ENCODE measurements at places on chromosomes 6 and 20. TPM values are rescaled to one million over a fixed set of nuclear protein-coding genes. Genes with fewer than 3 reads are reported as not detected.

- DNase-seq, result no peak
Observed at GRCh38 chr6:22361576-22361975, 64.7 kb upstream of the PRL start.

The GPSM3 gene
- 1.3 TPM for total RNA-seq

DNA sequence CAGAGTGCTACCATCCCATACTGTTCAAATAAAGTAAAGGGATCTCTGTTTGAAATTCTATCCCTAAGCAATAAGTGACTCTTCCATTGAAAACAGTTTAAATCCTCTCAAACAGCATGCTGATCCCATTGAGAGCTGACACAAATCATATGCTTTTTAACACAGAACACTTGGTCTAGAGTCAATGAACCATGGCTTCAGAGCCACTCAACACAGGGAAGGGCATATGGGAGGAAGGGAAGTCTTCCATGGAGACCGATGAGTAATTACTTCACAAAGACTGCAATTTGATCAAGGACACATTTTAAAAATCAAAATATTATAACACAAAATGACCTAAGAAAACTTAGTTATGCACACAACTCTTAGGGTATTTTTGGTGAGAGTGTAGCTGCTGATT, 1073.0 kb upstream of the MAP3K7 start:
- DNase-seq, result no peak

GRCh38 chr20:3788685-3789155, 2.2 kb upstream of the CENPB start:
- no peak for DNase-seq

- DNase-seq, result no peak
Observed at GRCh38 chr20:46572790-46573189, 22.3 kb upstream of the OCSTAMP start.

DNA sequence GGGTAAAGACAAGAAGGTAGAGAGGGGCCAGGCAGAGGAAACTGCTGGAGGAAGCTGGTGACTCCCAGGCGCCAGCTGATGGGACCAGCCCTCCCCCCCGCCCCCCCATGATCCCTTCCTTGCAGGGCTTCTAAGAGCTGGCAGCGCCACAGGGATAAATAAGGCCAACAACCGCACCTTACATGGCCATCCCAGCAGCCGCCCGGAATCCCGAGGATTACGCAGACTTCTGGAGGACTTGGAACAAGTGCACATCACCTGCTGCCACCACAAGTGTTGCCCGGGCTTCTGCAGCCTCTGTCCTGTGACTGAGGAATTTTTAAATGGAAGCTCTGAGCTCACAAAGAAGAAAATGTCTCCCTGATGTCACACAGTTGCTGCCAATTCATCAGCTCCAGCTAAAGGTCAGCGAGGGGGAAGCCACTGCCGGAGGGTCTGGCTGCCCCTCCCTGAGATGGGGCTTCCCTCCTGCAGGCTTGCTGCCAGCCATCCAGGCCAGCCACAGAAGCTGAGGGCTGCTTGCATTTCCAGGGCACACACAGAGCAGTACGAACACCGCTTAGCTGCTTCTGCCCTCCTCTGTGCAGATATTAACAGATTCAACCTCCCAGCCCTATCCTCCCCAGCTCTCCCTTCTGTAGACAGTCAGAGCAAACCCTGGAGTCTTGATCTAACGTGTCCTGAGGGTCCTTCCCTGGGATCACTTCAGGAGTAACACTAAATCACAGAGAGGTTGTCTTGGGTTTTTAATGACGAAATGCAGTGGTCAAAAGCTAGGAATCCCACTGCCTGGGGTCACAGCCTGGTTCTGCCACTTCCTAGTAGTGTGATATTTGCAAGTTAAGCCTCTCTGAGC, 38.6 kb upstream of the PIM1 start:
- DNase-seq, result peak; percentile 66

The PHACTR3 gene
- total RNA-seq, result not detected

The SAMD5 gene
- total RNA-seq, result 4.0 TPM

DNA sequence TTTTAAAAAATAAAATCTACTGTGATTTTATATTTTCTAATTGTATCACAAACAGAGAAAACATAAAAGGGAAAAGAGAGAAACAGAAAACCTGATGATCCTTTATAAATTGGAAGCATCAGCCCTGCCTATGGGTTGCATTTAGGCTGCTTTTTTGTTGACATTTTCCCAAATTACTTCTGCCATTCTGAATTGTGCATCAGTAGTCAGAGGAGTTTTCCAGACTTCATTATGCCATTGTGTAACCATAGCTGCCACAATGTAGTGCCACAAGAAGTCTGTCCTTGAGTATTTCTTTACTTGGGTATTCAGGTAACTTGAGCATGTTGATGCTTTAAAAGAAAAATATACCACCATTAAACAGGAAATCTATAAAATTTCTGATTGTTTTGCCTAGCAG, 130.3 kb downstream of the HACE1 start:
- DNase-seq, result no peak

- DNase-seq, result no peak
Observed at GRCh38 chr6:52115891-52116604, 28.6 kb upstream of the PKHD1 start.

DNA sequence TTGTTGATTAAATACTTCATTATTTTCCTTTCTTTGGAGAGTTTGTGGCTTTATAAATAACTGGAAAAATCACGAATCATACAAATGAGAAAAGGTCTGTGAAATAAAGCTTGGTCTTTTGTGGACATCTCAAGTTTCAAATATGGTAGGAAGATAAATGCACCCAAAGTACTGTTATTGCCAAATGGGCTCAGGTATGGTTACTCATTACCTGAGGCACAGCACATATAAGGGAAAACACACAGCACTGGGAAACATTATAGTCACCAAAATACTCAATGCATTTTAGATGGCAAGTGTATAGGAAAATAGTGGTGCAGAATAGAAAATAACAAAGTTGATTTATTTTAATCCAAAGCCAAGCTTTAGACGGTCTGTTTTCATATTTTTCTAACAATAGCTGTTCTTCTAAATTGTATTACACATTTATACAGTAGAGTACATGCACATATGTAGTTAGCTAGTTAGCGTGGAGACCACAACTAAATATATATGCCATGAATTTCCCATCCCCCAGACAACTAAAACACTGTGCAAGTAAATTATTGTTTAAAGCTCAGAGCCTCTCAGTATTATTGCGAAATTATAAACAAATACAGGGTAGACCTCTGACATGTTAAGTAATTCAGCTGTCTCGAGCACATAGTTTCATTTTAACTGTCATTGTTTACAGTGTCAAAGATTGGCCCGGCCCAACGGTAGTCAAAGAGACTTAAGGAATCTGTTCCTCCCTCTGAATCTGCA, 336.0 kb downstream of the SYNE1 start:
- peak; percentile 84 for DNase-seq

GRCh38 chr20:15439551-15439950, 1102.1 kb upstream of the FLRT3 start:
- no peak for DNase-seq

The PPP1R3G gene
- 3.3 TPM for total RNA-seq

DNA sequence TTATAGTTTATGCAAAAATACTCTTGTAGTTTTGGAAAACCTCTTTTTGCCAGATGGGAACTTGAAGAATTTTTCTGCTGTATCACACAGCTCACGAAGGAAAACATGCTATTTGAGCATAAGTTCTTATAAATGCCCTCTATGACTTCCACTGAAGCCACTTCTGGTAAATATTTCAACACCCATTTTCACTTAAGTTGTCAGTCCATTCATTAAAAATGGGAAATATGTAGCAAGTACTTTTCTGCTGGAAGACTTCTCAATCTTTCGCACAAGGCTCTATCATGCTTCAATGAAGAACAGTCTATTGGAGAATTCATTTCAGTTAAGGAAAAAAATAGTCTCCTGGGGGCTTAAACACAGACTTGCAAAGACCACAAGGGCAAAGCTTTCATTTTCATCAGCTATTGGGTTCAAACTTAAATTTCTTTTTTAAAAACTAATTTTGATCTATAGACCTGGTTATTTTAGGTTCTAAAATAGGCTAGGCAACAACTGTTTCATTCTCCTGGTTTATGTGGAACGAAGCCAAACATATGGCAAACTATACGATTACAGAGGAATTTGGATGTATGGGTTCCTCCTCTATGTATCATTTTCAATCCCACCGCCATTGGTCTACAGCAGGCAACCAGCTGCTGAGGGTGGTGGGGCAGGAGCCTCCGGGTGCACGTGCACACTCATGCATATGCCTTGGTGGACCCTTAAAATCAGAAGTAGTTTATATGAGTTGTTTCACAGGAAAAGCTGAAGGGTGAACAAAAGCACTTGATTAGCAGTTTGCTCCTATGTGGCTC, 38.7 kb downstream of the LAMA4 start:
- DNase-seq, result no peak

DNA sequence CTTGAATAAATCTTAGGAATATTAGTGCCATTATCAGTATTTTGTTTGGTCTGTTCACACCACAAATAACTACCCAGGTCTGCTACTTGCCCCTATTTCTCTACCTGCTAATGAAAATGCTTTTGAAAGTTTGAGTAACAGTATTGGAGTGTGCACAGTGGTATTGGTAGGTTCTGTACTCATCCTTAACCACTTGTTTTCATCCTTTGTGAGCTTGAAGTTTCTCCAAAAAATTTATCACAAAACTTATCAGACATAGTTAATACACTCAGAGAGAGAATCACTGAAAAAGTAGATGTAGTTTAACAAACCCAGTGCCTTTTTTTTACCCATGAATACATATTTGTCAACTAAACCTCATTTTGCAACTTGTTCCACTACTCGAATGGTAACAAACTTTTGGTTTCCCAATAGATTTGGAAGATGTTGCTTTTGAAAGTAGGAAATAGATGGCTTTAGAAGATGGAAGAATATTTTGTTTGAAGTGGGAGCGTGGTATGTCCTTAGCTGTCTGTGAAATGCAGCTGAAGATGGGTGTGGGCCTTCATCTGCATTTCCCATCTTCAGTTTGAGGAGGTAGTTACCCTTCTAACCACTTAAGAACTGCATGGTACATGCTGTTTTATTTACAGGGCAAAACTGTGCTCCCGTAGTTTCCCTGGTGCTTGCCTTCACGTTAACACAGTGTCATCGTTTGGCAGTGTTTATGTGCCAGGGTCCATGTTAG, 9.0 kb downstream of the PTPN1 start:
- no peak for DNase-seq

The VNN1 gene
- not detected for total RNA-seq

GRCh38 chr20:33217052-33217451, at the start of gene BPIFA3:
BPIFA3 (plus strand) TSS chr20:33217352; CDS start chr20:33217537, 185 bp downstream.
- DNase-seq, result no peak

The CLIC5 gene
- not detected for total RNA-seq

DNA sequence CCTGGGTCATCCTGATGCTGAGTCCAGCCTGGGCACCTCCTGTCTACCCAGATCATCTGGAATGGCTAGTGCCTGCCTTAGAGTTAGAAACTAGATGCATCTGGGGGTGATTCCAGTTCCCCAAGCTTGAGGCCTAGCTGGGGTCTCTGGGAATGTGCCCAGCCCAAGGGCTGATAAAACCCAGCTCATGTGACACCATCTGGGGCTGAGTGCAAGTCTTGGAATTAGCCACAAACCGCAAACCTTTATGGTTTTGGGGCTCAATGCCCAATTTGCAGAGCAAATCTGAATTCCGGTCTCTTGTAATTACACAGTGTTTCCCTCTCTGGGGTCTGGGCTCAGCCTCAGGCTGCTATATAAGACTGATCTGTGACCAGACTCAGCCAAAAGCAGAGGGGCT, at the start of gene BPIFB4:
BPIFB4 (plus strand) TSS at position 385 of the 400 bp plus-strand sequence. CDS start 1,884 bp downstream, outside the sequence.
- peak; percentile 2 for DNase-seq

DNA sequence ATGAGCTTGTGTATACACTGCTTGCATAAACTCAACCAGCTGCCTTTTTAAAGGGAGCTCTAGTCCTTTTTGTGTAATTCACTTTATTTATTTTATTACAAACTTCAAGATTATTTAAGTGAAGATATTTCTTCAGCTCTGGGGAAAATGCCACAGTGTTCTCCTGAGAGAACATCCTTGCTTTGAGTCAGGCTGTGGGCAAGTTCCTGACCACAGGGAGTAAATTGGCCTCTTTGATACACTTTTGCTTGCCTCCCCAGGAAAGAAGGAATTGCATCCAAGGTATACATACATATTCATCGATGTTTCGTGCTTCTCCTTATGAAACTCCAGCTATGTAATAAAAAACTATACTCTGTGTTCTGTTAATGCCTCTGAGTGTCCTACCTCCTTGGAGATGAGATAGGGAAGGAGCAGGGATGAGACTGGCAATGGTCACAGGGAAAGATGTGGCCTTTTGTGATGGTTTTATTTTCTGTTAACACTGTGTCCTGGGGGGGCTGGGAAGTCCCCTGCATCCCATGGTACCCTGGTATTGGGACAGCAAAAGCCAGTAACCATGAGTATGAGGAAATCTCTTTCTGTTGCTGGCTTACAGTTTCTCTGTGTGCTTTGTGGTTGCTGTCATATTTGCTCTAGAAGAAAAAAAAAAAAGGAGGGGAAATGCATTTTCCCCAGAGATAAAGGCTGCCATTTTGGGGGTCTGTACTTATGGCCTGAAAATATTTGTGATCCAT, 15.3 kb downstream of the TNFAIP3 start:
- peak; percentile 42 for DNase-seq

The ABHD16B gene
- total RNA-seq, result not detected

The PKHD1 gene
- not detected for total RNA-seq

DNA sequence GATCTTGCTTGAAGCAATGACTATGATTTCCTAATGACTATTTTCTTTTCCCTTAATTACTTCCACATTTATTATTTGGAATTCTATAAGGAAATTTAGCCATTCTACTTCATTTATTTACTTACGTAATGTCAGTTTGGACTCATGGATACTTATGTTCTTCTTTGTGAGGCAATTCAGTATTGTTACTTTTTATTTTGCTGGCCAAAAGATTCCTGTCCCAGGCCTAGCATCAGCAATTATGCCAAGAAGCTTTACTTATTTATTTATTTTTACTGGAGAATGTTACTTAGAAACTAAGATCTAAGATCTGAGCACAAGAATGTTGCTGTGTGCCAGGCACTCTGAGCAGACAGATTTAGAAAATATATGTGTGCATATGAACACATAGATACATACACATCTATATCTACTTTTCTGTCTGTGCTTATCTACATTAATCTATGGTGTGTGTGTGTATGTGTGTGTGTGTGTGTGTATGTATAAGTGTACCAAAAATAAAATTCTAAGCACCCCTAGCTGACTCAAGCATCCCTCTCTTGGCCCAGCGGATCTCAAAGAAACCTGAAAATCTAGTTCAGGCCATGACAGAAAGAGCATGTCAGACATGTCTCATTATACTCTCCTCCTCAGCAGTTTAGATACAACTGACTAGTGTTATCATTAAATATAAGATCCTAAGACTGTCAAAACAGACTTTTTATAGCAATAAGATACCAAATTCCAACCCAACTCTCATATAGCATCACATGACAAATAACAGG, 640.0 kb upstream of the GJE1 start:
- no peak for DNase-seq

The KCNB1 gene
- total RNA-seq, result under 0.01 TPM

- DNase-seq, result no peak
Observed at GRCh38 chr6:35209622-35210247, 4.0 kb upstream of the SCUBE3 start.

The TAAR6 gene
- not detected for total RNA-seq
